NCI-H460 (cell line): ENCODE measurements at places on chromosomes 1 and 21. TPM values are rescaled to one million over a fixed set of nuclear protein-coding genes. Genes with fewer than 3 reads are reported as not detected.

DNA sequence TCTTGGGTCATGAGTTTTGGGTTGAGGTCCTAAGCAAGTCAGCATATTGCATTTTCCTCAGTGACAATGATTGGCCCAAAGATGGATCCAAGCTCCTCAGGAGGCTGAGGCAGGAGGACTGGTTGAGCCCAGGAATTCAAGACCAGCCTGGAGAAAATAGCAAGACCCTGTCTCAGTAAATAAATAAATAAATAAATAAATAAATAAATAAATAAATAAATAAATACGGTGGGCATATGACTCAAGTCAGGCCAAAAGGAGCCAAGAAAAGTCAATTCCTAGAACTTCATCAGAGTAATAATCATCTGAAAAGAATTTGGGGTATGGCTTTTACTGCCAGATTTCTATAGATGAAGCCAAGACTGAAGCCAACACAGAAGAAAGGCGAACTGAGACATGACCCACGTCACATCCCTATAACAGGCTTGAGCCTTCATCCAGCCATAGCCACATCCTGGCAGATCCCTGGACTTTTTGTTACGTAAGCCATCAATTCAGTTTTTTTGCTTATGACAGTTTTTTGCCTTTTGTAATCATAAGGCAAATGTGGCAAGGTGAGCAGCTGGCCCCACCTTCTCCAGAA lies 88.5 kb upstream of the NFASC start:
- no peak for DNase-seq

- DNase-seq: no peak
Observed at GRCh38 chr1:33370301-33370700, 49.4 kb upstream of the A3GALT2 start.

GRCh38 chr1:31111290-31111951 lies 45.9 kb upstream of the PUM1 start:
- DNase-seq: peak; percentile 33

GRCh38 chr1:111480674-111481073 lies 6.9 kb downstream of the C1orf162 start:
- no peak for DNase-seq

INSRR gene
- total RNA-seq: 0.17 and 0.42 TPM in 2 replicates
